ENCODE measurements at places on chromosomes 6 and 20.

DNA sequence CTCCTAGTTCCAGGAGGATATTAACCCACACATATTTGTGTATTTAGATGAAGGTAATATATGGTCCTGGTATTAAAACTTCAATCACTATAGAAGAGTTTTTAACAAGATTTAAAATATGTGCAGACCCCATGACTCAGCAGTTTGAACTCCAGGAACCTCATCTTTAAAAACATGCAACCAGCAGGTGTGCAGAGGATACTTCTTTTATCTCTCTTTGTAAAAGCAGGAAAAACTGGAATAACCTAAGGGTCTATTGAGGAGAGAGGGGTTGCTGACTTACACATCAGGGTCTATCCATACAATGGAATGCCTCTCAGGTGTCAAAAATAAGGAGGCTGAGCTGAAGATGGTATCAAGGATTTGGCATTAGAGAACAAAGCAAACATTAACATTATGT is 36.9 kb upstream of the TFAP2C start:
- DNase-seq, result no peak

GRCh38 chr20:10763112-10763511 is 89.3 kb upstream of the JAG1 start:
- DNase-seq, result no peak

- no peak for DNase-seq
These were observed 6.3 kb upstream of the PPP1R16B start for GRCh38 chr20:38799203-38799602.

DNA sequence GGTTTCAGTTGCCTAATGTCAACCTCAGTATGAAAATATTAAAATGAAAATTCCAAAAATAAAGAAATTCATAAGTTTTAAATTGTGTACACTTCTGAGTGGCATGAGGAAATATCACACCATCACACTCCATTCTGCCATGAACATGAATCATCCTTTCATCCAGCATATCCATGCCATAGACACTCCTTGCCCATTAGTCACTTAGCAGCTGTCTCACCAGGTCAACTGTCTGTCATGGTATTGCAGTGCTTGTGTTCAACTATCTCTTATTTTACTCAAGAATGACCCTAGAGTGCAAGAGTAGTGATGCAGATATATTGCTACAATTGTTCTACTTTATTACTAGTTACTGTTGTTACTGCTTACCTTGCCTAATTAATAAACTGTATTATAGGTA is 712.4 kb downstream of the EPHA7 start:
- no peak for DNase-seq

All from stromal cell of bone marrow (primary cell).